Stimulated activated CD8-positive, alpha-beta memory T cell treated with anti-CD3 and anti-CD28 coated beads, Interleukin-15, amount 100 ng/mL, for 24 hours (primary cell): ENCODE measurements at places on chromosomes 7 and 10.

DNA sequence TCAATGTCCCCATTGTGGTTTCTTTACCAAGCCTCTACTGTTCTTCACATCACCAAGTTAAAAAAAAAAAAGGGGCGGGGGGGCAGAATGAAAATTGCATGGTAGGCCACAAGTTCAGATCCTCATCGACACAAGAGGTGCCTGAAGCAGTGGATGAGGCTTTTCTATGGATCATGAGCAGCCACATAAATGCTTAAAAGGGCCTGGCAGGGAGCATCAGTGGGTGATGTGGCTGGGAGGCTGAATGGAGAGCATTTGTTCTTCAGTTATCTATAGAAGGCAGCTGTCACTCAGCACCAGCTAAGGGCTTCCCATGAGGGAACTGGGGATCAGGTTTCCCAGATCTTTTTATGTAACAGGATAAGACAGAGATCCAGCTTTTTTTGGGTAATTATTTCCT is 117.9 kb downstream of the CFTR start:
- DNase-seq: no peak

GRCh38 chr7:70405241-70405640 is 726.7 kb upstream of the GALNT17 start:
- no peak for DNase-seq

DNA sequence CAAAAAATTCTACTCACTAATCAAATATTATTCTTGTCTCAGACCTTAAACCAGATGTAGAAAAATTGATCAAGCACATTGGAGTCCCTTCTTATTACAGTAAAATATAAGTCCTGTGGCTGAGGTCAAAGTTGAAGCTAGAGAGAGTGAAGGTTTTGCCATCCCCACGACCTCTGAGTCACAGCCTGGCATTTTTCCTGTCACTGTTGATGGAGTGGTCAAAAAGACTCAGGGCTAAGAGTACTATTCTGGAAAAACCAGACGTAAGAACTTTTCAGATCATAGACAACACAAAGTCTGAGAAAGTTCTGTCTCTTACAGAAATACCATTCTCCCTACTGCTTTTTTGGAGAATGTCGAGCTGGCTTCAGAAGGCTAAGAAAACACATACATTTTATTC is 323.7 kb upstream of the ANKRD30A start:
- DNase-seq: no peak

DNA sequence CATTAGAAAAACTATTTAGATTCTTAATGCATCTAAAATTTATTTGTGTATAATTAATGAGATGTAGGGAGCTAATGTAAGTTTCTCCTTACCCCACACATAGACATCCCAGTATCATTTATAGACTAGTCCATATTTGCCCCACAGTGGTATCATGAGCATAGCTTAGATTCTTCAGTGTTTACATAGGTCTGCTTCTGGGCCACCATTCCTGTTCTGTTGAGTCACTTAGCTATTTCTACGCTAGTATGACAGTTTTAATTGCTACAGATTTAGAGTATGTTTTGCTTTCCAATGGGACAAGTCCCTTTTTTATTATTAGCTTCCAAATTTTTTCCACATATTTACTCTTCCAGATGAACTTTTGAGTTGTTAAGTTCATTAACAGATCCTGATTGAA is 69.4 kb downstream of the MCMBP start:
- no peak for DNase-seq

- DNase-seq: no peak
Measured at GRCh38 chr10:73785721-73786511, 510 bp downstream of the ZSWIM8 start.

DNA sequence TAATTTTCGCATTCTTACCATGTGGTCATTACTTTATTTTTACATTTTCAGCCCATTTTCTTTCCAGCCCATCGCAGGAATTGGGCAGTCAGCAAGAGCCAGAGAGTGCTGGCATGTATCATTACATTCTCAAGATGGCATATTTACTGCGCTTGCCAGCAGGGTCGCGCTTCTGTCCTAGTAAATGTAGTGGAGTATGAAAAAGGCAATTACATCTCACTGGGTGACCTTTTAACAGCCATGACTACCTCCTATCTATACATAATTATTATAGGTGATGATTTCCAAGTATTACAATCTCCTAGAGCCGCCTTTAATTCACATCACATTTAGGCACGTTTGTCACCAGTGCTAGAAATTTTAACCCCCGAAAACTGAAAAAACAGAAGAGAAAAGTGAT is 433.7 kb upstream of the MGMT start:
- DNase-seq: no peak

DNA sequence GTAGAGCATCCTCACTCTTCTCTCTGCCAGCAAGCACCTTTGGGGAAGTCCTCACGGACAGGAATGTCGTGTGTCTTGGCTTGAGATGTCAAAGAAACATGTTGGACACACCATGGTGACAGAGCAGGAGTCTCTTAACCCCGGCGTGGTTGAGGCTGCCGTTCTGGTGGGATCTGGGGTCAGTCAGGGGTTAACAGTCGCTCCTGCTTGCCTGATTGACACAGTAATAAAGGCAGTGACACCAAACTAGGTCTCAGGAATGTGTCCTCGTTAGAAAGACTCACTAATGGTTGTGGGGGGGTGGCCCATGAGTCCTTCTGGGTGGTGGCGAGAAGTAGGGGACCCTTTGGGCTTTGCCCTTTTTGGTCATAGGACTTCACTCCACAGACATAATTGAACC is 69.0 kb downstream of the TCF7L2 start:
- no peak for DNase-seq

DNA sequence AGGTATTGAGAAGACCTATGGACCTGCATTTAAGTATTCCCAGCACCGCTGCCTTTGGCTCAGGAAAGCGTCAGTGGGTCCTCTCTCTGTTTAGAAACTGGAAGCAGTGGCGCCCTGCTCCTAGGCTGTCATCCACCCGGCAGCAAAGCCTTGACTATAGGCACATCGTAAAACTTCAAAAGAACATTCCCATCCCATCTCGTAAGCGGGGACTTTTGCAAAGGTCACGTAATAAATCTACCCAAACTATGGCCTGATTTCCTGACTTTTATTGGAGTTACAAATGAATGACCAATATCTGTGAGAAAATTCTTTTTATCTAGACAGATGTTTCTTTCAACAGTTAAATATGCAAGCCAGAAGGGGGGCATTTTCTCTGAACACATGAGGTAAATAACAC is 115.8 kb upstream of the TCERG1L start:
- no peak for DNase-seq

DNA sequence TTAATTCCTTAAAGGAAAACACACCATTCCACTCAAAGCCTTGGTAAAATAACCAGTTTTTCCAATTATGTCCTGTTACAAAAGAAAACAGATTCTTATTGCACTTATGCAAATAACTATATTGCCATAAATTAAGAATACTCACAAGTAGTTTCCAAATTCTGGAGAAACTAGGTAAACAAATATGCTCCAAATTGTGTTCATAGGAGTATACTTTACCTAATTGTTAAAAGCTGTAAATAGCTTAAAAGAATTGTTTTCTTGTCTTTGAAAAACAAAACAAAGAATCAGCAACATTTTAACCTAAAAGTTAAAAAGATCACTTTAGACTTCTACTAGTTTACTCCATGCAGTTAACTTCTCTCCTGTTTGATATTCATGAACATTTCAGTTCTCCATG is 38.9 kb upstream of the LRGUK start:
- no peak for DNase-seq

GRCh38 chr10:71351628-71352319 is 32.7 kb downstream of the SLC29A3 start:
- DNase-seq: no peak

DNA sequence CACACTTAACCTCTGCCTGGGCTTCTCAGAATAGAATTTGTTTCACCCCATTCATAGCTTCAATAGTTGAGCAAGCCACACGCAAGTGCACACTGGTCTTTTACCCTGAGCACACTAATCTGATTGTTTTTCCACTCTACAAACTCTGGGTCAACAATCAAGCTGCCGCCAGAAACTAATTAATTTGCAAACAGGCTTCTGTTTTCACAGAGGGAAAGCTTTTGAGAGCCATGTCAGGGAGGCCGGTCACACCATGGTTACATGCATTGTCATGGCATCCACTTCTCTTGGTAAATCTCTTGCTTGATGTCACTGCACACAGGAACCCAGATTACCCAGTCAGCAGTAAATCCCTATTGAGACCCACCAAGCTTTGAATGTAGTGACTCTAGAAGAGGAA is 154.2 kb downstream of the SEMA3A start:
- DNase-seq: no peak

DNA sequence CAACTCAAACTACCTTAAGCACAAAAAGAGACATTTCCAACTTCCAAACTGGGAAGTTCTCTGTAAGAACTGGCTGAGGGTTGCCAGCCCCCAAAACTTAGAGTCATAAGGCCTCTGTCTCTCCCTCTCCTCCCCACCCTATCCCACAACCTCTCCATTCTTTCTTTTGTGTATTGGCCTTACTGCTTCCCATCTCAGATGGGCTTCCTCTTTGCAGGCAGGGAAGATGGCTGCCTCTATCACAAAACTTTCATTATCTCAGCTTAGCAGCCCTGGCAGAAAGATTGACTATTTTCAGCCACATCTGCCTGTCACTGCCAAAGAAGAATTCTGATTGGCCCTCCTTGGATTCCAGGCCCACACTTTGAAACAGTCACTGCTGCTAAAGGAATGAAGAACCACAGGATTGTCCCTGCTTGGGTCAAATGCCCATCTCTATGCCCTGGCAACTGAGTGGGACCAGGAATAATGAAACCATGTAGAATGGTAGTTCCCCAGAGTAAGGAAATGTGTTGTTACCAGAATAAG is 58.0 kb upstream of the PRKAR2B start:
- DNase-seq: no peak

DNA sequence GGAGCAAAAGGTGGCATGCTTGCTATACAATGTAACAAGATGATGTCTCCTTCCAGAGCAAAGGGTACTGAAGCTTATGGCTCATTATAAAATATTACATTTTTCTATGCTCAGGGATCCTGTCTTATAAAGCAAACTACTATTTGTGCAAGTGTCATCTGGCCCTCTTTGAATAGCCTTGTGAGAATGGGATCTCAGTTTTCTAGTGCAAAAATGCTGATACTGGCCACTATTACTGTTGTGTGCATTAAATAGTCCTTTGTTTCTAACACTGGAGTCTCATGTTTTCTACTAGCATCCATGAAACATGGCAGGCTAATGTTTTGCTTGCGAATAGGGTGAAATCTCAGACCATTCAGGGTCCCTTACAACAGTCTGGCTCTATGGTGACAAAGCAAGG is 823.0 kb downstream of the REEP3 start:
- DNase-seq: no peak

GRCh38 chr10:96772196-96772595 is 51.9 kb upstream of the PIK3AP1 start:
- DNase-seq: no peak
